ENCODE measurements at places on chromosomes 3 and 15.

- DNase-seq = no peak
Measured at GRCh38 chr15:80182611-80183261, 29.9 kb downstream of the FAH start.

DNA sequence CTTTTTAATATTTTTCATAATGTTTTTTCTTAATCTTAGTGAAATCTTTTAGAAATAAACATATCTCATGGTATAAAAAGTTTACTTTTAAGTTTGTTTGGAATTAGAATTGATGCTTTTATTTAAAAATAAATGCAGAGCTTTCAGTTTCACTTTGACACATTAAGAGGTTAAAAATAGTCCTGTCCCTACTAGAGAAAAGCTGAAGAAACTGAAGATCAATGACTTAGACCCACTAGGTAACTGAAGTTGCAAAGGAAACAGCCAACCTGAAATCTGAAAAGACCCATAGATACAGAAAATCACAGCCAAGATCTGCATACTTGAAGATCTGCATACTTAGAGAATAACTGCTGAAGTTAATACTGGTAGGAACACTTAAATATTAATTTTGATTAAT, 237.6 kb downstream of the RAP2B start:
- DNase-seq = no peak

GRCh38 chr3:152874896-152875749, 40.2 kb downstream of the P2RY1 start:
- DNase-seq = no peak

DNA sequence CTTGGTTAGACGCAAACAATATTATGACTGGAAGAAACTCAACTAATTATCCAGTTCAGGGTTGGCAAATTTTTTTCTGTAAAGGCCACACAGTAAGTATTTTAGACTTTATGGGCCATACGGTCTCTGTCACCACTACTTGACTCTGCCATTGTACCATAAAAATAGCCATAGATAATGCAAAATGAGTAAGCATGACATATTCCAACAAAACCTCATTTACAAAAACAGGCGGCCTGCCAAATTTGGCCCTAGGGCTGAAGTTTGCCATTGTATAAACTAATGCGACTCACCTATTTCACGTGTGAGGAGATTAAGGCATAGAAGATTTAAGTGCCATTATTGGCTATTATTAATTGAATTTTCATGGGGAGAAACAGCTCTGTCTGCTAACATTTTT, 116.8 kb upstream of the CNTN6 start:
- no peak for DNase-seq

DNA sequence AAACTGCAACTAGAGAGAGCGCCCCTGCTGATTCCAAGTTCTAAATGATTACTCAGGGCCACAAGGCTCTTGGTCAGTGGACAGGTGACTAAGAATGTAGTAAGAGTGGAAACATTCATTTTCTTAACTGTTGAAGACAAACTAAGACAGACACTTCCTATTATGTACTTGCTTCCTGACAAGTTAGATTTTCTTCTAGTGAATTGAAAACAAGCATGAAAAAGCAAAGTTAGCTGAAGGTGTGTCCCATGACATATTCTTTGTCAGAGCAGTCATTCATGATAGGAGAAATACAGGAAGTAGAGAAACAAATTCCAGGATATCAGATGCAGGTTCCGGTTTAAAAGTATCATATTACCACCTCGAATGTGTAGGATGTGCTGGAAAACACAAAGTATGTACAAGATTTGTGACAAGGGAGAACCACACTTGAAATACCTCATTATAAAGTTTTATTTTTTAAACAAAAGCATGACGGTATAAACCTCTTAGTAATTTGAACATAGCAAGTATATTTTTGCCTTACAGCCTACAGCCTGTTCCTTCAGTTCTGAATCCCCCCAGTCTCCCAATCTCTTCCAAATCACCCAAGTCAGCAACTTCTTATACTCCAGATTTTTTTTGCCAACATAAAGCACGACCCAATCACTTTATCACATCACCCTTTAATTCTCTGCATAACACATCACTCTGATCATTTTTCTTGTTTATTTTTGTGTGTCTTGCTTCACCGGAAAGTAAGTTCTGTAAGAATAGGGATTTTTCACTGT, 6.2 kb downstream of the TSPAN3 start:
- DNase-seq = no peak

DNA sequence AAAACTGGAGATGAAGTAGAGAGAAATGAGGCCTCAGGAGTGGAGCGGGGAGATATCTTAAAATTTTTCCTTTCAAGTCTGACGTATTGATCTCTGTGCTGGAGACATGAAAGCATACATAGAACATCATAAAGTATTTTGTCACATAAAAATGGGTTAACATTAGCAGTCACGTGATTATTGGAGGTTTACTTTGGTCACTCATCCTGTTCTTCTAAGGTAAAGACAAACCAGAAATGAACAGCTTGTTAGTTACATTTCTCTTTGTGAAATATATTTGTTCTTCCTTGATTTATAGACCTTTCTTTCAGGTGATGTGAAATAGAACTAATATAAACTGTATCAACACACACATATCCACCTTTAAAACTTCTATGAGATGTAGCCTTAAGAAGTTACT, 324.1 kb downstream of the SQOR start:
- DNase-seq = no peak

DNA sequence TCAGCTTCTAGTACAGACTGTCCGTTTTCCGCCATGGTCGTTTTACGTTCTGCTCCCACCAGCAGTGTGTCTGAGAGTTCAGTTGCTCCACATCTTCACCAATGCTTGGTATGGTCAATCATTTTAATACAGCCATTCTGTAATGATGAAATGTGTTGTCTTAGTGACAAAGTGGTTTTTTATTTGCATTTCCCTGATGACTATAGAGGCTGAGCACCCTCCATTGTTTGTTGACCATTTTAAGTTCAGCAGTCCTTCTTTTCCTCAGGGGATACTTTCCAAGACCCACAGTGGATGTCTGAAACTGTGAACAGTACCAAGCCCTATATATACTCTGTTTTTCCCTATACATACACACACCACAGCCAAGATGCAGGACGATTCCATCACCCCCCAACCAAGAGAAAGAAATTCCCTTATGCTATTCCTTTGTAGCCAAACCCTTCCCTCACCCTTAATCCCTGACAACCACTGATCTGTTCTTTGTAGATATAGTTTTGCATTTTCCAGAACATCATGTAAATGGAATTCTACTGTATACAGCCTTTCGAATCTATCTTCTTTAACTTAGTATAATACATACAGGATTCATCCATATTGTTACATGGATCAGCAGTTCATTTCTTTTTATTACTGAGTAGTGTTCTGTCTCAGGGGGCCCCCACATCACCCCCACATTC, 55.9 kb downstream of the C3orf20 start:
- no peak for DNase-seq

DNA sequence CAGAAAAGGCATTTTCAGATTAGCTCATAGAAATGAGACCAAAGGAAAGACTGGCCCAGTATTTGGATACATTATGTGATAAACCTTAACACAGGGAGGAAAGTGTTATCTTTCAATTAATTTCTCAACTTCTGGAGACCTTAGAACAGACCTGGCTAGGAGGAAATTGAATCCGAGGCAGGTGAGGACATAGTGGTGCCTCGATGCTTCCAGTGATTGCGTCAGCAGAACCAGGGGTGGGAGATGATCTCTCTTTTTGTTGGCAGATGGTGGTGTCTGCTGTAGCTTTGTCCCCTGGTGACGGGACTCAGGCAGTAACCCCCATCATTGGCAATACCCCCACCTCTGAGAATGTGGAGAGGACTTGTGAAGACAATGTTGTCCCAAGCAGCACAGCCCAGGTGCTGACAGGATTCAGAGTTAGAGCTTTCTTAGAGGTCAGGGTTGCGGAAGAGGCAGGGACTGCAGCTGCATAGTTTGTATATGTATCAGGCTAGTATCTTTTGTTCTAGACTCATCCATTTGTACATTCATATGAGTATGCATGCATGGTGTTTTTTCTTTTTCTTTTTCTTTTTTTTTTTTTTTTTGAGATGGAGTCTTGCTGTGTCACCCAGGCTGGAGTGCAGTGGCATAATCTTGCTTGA, 27.9 kb upstream of the MUC20 start:
- DNase-seq = no peak

DNA sequence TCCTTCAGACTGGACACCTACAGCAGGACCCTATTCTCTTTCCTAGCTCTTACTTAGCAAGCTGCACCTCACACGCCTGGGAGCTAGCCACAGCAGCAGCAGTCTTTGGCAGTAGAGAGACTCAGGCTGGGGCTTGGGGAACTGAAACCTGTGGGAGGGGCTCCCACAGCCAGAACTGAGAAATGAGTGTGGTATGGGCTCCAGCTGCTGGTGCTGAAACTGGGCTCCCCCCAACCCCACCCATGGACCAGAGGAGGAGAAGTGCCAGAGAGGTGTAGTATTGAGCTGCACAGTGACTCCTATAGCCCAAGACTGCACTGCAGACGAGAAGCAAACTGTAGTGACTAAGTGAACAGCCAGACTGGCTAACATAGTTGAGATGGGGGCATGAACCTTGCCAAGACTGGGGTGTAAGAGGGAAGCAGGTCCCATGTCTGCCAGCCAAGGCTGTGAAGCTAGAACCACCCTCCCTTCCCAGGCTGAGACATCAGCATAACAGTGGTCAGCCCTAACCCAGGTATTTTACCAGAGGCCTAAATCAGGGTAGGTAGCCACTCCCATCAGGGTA, 62.5 kb downstream of the MYO5A start:
- peak; percentile 98 for DNase-seq

GRCh38 chr3:44995142-44995770, 19.2 kb downstream of the EXOSC7 start:
- DNase-seq = no peak

DNA sequence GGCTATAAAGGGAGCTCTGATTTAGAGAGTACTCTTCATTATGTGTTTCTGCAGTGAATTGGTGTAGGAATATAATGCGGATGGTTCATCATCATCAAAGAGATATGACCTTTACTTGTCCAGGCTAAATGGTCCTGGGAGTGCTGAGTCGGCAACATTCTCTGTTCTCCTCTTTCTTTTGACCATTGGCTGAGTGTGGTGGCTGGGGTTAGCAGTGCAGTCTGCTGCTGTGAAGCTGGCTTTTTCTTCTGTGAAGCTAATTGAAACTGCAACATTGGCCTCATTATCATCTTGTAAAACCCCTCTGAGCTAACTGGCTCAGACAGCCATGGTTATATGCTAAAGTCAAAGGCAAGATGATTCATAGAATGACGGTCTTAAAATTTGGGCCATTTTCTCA, 83.8 kb downstream of the THRB start:
- no peak for DNase-seq

DNA sequence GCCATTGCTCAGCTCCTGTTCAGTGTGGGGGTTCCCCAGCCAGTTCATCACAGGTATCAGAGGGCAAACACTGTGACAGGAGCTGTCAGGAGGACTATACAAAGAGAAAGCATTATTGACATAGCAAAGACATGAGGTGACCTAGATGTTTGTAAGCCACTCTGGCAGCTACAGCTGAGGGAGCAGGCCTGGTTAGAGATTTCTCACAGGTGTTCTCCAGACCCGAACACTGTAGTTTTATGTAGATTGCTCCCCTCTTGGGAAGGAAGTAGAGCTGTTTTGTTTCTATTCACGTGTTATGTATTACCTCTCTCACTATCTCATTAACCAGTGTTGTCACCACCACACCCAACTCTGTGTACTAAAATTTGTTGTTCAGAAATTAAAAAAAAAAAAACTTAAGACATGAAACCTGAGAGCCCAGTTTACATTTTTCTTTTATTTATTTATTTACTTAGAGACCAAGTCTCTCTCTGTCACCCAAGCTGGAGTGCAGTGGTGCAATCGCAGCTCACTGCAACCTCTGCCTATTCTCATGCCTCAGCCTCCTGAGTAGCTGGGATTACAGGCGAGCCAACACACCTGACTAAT, 123.7 kb downstream of the RBPMS2 start:
- no peak for DNase-seq

- no peak for DNase-seq
Measured at GRCh38 chr3:117476572-117476971, 767.0 kb downstream of the TUSC7 start.

- DNase-seq = no peak
Measured at GRCh38 chr3:34073961-34074360, 275.5 kb downstream of the PDCD6IP start.

DNA sequence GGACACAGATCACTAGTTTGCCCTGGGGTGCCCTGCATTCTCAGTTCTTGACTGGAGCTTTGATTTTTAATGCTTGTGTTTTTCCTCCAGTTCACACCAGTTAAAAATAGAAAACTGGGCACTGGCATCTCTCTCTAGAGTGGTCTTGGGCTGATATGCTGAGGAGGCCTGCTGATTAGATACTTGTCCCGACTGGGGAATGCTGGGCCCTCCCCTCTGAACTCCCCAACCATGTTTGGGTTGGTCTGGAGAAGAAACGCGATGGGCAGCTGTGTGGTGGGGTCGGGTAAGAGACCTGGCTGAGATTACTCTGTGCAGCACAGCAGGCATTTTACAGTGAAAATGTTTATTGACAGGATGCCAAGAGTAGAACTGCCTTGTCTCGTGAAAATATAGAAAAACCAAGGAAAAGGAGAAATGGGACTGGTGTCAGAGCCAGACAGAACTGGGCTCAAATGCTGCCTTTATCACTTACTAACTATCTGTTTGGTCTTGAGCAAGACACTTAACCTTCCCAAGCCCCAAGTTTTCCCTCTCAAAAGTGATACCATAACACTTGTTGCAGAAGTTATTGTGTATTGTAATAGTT, 1.6 kb upstream of the ACTC1 start:
- no peak for DNase-seq

- no peak for DNase-seq
Measured at GRCh38 chr15:81174125-81174791, 22.4 kb upstream of the IL16 start.

- no peak for DNase-seq
Measured at GRCh38 chr3:41339758-41340157, 140.5 kb downstream of the CTNNB1 start.

- no peak for DNase-seq
Measured at GRCh38 chr3:153219146-153219545, 57.1 kb downstream of the RAP2B start.
